ENCODE measurements at places on chromosomes 3 and 15.

DNA sequence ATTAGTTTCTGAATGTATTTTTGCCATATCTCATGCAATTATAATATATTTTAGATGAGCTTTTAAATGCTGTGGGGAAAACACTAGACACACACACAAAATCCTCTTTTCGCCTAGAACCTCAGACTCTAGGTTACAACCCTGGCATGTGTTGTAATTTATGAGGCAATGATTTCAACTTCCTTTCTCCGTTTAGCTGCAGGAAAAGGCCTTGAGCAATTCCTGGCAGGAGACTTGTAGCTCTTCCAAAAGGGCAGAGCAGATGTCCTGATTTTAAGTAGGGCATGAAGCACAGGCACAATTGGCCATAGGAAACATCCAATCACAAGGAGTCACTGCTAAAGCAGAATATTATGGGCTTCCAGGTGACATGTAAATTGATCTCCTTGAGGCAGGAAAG lies 82.0 kb downstream of the GPR156 start:
- peak; percentile 60 for DNase-seq

GRCh38 chr3:36650271-36650671 lies 114.1 kb downstream of the DCLK3 start:
- no peak for DNase-seq

DNA sequence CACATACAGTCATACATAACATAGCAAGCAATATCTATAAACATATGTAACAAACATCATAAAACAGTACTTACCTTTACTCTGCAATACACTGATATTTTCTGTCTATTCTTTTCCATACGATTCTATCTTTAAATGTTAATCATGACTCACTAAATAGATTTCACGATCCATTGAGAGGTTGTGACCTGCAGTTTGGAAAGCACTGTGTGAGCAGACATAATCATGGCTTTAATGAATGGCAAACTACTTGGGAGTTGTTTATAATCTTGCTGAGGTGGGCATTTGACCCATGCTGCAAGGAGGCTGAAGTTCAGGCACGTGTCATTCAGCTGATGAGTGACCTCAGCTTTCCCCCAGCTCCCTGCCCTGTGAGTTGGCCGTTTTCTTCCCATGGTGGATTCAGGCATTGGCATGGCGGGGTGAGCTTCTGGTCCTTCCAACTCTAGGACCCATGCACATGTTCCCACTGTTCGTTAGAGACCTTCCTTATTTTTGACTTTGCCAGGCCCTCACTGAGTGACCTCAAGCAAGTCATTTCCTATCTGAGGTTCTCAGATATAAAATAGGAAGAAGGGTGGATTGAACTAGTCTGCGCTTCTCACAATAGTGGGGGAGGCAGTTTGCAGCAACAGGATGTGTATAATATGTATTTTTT lies 41.7 kb downstream of the PAQR5 start:
- no peak for DNase-seq

- DNase-seq = no peak
Measured at GRCh38 chr3:123520656-123521055, 64.2 kb downstream of the HACD2 start.

DNA sequence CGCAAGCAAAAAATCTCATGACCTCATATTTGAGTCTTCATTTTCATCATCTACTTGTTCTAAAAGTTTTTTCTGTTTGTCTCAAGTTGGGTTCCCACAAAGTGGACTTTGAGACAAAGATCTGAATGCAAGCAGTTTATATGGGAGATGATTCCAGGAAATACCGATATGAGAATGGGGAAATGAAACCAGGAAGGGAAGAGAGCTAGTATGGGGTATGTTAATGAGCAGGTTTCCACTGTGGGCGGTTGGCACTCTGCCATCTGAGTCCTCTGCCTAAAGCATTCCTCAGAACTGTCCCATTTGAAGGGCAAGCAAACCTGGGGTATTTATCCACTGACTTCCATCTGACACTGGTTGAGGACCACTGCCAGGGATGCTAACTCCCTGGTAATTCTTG lies 8.8 kb downstream of the ADPRH start:
- no peak for DNase-seq

GRCh38 chr3:186472456-186473008 lies 71.6 kb downstream of the CRYGS start:
- DNase-seq = peak; percentile 10

GRCh38 chr3:64216274-64217147 lies 8.8 kb downstream of the PRICKLE2 start:
- DNase-seq = no peak

DNA sequence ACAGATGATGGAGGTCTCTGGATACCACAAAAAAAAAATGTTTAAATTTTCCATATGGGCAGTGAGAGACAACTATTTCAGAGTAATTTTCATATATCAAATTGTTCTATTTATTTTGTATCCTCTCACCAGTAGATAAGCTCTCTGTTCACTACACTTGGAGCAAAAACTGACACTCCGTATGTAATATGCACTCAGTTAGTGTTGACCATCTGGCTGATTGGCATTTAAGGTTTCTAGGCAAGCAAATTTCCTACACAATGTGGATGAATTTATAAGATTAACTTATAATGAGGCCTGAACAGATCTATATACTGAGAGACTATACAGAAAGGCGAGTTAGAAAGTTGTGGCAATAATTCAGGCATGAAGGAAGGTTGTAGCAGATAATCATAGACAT lies 836.5 kb upstream of the SEMA6D start:
- DNase-seq = no peak
